Posterior vena cava (tissue), 2 donors: ENCODE measurements at places on chromosomes 5 and 9.

DNA sequence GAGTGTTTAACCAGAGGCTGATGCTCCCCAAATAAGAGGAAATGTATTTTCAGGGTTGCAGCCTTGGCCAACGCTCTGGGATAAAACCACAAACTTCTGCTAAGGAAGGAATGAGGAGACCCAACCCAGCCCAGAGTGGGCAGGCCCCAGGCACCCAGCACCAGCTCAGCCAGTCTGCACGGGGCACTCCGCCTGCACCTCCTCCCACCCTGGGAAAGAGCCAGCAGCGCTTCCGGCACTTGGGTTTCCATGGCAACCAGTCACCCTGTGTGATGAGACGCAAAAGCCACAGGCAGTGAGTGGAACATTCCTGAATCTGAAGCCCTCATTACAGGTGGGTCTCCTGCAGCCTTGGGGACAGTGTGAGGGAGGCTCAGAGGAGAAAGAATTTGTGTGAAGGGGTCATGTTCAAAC is 85.2 kb upstream of the ZBTB43 start:
- peak; percentile 94 for DNase-seq

DNA sequence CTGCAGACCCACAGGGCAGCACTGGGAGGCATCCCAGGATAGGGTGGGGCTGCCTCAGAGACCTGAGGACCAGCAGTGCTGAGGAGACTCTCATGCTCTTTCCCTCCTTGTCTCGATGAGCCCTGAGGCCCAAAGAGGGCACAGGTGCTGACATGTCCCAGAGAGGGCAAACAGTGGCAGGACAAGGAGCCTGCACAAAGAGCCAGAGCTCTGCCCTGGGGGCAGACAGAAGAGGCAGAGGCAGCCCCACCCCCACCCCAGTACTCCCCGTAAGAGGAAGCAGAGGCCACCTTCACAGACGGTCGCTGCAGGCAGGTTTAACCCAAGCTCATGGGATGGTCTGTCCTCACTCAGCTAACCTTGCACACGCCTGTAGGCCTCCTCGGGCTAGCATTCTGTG is 29.4 kb upstream of the TTLL11 start:
- no peak for DNase-seq

- peak; percentile 51 for DNase-seq
Measured at GRCh38 chr9:129289883-129290282, 111.8 kb upstream of the IER5L start.

DNA sequence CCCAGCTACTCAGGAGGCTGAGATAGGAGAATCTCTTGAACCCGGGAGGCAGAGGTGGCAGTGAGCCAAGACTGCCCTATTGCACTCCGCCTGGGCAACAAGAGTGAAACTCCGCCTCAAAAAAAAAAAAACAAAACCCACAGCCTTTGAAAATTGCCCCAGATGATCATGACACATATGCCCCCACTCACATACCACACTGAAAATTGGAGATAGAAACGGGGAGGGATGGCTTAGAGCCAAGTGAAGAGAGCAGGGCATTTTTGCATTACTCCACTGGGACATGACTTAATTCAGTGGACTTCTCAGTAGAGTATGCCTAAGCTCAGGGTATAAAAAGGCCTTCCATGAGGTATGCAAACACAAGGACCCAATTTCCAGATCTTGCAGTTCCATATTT is 309.3 kb downstream of the BNC2 start:
- DNase-seq, result no peak

DNA sequence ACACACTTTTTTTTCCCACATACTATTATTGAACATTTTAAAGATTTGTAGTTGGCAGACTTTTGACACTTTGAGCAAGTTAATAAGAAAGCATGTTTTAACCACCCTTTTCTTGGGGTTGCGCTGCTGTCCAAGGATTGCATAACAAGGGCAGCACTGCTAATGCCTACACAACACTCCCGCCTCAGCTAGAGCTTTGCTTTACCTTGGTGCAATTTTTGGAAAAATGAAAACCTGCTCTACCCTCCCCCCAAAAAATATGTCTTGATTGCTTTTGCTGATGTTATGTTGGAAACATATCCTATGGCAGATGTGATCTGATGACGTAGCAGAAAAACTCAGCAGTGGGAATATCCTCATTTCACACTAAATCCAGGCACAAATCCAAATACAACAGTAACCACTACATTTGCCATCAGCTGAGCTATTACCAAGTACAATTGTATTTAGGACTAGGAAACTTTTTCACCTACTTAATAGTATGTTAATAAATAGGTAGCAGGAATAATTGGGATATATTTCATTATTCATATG is 51.5 kb downstream of the UBE2R2 start:
- no peak for DNase-seq

- no peak for DNase-seq
Measured at GRCh38 chr9:130943777-130944176, 4.7 kb upstream of the FIBCD1 start.

- no peak for DNase-seq
Measured at GRCh38 chr5:138712324-138712723, 40.9 kb upstream of the CTNNA1 start.

DNA sequence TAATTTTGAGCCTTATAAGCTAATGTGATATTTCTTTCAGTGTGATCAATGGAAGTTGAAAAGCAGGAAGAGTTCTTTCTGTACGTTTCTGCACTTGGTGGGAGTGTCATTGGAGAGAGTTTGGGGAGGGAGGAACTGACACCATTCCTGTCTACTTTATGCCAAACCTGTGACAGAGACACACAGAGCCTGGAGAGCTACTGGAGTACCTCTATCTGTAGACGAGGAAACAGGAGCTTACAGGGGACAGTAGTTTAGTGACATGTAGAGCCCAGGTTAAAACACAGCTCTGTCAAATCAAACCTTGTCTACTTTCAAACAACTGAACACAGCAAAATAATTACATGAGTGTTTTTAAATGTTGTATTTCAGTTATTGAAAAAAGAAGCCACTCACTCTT is 103.6 kb downstream of the PDE4D start:
- no peak for DNase-seq

- no peak for DNase-seq
Measured at GRCh38 chr5:135735831-135736230, 98.6 kb upstream of the SLC25A48 start.

DNA sequence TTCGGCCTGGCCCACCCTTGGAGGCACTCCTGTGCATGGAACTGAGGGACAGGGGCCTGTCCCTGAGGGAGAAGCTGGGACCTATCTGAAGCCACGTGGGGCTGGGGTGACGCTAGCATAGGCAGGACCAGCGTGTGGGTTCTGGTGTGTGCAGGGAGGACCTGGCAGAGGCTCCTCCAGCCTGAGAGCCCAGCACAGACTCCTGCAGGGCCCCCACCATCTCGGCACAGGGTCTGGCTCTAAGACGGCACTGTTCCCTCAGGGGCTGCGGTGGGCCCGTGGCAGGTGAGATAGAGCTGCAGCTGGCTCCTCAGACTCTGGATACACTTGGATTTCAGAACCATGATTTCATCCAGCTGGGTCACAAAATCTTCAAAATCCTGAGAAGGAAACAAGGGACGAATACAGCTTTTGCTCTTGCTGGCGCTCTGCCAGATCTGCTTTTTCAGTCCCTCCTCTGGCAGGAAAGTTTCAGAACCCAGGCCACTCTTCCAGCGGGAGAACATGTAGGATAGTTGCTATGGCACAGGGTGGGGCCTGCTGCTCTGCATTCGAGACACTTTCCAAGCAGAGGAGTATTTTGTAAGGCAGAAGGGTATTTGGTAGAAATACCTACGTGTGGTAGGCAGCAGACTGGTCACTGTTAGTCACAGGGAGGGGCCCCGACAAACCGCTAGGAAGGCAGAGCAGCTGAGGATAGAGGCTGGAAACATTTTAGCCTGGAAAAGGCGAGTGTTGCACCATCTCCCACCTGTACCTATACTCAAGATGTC is 74.7 kb downstream of the KIF24 start:
- DNase-seq, result no peak
